Esophagus squamous epithelium (tissue), 5 donors: ENCODE measurements at places on chromosomes 13 and 19.

GRCh38 chr19:583198-583967 lies 6.3 kb upstream of the HCN2 start:
- DNase-seq, result no peak

- DNase-seq, result no peak
These were observed 167.1 kb downstream of the FGF9 start for GRCh38 chr13:21837841-21838551.

DNA sequence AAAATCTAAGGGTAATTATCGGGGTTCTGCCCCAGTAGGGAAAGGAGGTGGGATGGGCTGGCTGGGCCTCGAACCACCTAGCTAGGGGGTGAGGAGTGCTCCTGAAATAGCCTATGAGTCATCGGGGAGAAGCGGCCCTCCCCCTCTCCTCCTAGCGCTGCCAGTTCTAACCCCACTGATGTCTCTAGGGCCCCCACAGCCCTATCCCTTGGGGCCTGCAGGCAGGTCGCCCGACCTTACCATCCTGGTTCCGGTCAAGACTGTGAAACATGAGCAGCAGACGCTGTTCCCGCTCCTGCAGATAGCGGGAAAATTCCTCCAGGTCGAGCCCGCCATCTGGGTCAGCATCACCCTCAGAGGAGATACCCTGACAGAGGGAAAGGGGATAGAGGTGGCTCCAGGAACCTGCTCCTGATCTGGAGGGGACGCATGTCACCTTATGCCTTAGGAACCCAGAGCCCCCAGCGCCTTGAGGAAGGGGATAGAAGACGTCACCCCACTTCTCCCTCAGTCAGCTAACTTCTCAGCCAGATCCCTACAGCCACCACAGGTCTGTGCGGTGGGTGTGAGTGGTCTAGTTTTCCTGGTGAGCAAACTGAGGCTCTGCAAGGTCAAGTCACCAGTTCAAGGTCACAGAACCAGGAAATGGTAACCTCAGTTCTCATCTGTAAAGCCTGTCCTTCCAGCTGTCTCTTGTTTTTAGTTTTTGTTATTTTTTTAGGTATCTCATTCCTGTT lies 1.5 kb downstream of the SLC25A23 start:
- DNase-seq, result no peak

DNA sequence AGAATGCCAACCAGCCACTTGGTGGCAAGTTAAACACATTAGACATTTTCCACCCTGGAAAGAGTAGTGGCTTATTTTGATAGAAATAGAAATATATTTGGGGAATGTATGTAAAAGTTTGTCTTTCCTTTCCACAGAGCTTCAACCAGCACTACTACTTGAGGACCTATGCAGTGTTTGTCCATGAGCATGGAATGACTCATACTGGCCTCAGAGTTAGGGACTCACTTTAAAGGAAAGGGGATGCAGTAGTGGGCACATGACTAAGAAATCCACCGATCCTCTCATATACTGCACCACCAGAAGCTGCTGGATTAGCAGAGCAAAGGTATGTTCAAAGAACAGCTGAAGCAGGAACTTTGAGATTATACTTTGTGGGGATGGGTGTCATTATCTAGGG lies 62.6 kb downstream of the LACC1 start:
- no peak for DNase-seq

- DNase-seq, result no peak
These were observed 5.8 kb downstream of the GP6 start for GRCh38 chr19:55032170-55032800.

DNA sequence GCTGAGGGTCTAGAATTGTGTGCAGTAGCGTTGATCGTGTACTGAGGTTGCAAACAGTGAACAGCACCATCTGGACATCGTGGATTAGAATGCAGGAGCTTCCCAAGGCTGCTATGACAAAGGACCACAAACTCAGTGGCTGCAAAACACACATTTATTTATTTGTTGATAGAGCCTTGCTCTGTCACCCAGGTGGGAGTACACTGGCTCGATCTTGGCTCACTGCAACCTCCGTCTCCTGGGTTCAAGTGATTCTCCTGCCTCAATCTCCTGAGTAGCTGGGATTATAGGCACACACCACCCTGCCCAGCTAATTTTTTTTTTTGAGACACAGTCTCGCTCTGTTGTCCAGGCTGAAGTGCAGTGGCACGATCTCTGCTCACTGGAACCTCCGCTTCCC lies 2.3 kb upstream of the UHRF1 start:
- DNase-seq, result no peak

GRCh38 chr13:85366759-85367417 lies 432.3 kb downstream of the SLITRK6 start:
- no peak for DNase-seq

DNA sequence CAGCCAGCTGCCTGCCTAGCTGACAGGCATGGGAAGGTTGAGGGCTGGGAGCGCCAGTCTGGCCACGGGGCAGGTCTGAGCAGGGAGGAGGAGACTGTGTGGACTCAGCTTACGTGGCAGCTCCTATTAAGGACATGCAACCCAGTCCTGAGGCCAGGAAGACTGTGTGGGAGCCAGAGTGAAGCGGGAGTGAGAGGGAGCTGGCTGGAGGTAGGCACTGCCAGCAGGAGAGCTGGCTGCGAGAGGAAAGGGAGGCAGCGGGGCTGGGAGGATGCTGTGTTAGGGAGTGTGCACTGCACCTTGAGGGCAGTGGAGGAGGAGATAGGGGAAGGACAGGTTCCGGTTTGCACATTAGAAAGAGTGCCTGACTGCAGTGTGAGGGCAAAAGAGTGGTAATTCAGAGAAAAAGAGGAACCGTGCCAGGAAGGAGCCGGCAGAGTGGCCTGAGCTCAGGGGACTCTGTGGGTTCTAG lies 99.2 kb downstream of the SLC7A1 start:
- DNase-seq, result no peak

DNA sequence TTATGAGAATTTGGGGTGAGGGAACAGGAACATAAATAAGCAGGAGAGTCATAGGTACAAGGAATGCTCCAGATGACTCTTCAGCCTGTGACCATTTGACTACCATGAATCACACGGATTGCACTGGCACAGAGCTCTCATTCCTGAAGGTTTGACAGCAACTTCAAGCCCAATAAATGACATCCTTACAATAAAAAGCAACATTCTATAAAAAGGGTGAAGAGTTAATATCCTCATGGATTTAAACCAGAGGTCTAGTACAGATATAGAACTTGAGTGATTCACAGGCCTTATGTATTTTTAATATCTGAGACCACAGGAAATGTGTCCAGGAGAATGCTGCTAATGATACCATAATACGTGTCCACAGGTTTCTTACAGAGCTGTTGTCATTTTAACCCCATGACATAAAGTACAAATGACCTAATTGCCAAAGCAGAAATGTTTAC lies 158.1 kb downstream of the IRS2 start:
- DNase-seq, result no peak

DNA sequence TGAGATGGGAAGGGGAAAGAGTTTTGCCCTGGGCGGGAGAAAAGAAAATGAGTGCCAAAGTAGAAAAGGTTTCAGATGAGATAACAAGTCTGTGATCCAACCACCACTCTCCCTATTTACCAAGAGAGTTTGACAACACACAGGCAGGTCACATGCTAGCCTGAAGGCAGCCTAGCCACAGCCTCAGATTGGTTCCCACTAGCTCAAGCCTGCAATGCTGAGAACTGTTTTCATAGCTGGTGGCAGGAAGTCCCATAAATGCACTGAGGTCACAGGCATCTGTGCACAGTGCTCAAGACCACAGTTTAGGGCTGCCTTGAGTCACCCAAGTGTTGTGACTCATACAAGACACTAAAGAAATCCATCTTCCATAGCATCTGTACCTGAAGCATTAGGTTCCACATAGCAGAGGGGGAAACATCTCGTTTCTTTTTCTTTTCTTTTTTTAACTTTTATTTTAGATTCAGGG lies 18.5 kb upstream of the POP4 start:
- DNase-seq, result no peak

DNA sequence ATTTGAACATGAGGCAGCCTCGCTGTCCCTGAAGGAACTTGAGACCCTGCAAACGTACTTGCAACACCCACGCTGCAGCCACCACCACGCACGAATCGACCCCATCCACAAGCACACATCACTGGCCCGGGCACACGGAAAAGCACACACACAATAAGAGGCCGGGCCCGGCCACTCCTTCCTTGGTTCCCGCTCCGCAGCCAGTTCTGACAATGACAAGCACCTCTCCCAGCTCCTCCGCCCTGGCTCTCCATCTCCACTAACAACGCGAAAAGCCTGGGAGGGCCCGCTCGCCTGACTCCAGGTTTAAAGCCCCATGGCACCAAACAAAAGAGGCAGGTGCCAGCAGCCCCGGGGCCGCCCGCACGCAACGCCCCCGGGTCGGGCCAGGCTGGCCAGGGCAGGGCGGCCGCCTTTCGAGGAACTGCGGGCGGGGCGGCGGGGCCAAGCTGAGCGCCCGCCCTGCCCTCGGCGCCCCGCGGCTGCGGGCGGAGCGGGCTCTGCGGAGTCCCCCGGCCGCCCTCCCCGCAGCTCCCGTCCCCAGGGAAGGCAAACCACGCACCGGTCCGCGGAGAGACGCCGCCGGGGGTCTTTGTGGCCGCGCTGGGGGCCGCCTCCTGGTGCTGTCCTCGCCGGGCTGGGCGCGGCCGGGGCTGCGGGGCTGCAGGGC lies 495 bp downstream of the DCLK1 start:
- no peak for DNase-seq

- no peak for DNase-seq
These were observed 1.7 kb downstream of the ZNF264 start for GRCh38 chr19:57192993-57193392.
